ENCODE measurements at places on chromosomes 1 and 21.

- DNase-seq = no peak
These were observed 59.5 kb upstream of the PCP4 start for GRCh38 chr21:39807738-39808137.

DNA sequence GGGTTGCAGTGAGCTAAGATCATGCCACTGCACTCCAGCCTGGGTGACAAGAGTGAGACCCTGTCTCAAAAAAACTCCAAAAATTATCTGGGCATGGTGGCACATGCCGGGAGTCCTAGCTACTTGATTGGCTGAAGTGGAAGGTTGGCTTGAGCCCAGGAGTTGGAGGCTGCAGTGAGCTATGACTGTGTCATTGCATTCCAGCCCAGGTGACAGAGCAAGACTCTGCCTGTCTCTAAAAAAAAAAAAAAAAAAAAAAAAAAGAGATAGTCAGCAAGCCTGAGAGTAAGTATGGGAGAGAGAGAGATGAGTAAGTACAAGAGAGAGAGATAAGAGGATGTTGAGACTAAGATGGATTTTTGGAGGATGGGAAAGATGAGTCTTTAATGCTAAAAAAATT, 180.8 kb upstream of the CACYBP start:
- DNase-seq = no peak

DNA sequence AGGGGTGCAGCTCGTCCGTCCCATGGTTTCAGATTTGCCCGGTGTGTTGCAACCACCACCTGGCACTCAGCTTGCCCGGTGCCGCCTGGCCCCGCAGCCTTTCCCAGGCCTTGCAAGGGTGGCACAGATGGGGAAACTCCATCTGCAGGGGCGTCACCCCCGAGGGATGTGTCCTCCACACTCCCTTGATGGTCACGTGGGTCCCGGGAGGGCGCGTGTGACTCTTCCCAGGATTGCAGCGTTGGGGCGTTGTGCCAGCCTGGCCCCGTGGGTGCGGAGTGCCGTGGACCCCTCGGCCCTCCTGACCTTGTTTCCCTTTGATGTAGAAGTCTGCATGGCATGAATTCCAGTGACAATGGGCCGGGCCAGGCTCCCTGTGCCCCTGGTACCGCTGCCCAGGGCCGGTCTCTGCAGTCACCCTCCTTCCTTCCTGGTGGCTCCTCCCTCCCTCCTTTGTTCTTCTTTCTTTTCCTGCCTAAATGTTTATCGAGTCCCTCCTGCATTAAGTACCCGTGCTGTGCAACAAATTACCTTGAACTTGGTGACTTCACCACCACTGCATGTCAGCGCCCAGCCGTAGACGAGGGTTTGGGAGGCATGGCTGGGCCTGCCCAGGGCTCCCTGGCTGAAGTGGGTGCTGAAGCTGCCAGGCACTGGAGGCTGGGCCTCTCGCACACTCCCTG, 22.9 kb downstream of the RRP1 start:
- no peak for DNase-seq

GRCh38 chr1:40532062-40532389, 589 bp downstream of the ZNF684 start:
- DNase-seq = no peak

DNA sequence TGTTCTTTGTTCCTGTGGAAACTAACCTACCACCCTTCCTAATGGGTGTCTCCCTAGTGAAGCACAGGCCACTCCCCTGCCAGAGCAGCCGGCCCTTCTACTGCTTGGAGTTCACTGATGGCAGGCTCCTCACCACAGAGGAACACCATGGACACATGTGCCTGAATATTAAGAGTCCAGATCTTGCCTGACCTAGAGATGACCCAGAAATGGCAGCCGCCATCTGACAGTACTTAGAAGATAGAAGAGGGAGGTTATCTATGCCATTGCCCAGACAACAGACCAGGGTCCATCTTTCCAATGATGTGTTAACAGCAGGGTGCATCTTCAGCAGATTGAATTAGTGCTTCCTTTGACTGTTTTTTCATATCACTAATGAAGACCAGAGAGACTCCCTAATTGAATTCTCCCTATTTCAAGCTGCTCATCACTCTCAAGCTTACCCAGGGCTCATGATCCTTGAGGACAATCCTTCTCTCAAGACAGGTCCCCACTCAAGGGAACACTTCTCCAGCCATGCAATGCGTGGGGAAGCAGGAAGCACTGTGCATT, 59.8 kb downstream of the PLEKHA6 start:
- DNase-seq = no peak

- no peak for DNase-seq
These were observed 20.4 kb upstream of the SCAF4 start for GRCh38 chr21:31752352-31752751.

GRCh38 chr1:184507165-184507564, 120.3 kb downstream of the C1orf21 start:
- DNase-seq = no peak
